ENCODE measurements at places on chromosomes 6 and 20. TPM values are rescaled to one million over a fixed set of nuclear protein-coding genes. Genes with fewer than 3 reads are reported as not detected.

GRCh38 chr6:144776031-144776819 lies 491.1 kb downstream of the UTRN start:
- no peak for DNase-seq

DNA sequence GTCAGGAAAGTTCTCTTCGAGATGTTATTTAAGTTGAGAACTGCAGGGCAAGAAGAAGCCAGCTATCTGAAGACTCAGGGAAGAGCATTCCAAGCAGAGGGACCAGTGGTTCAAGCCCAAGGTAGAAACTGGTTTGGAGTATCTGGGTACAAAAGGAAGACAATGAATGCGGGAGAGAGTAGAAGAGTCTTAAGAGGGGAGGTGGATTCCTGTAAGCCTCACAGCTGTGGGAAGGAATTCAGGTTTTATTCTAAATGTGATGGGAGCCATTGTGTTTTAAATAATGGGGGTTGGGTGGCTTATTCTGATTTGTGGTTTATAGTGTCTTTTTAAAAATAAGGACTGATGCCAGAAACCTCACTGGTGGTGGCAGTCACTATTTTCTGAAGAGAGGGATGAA lies 37.6 kb upstream of the TENT5A start:
- DNase-seq = no peak

- DNase-seq = no peak
These were observed 49.1 kb upstream of the CCR6 start for GRCh38 chr6:167073679-167074274.

TMEM74B gene
- not detected for total RNA-seq

DUSP15 gene
- total RNA-seq = 0.45 TPM

Data from stomach (tissue), 19 donors.